Adrenal gland (tissue), 19 donors: ENCODE measurements at places on chromosomes 11 and 22.
A peak's percentile ranks its signal among the peaks of the same experiment; 100 is the strongest.

- peak; percentile 39 for DNase-seq
Measured at GRCh38 chr11:113023228-113023627, 62.0 kb downstream of the NCAM1 start.

DNA sequence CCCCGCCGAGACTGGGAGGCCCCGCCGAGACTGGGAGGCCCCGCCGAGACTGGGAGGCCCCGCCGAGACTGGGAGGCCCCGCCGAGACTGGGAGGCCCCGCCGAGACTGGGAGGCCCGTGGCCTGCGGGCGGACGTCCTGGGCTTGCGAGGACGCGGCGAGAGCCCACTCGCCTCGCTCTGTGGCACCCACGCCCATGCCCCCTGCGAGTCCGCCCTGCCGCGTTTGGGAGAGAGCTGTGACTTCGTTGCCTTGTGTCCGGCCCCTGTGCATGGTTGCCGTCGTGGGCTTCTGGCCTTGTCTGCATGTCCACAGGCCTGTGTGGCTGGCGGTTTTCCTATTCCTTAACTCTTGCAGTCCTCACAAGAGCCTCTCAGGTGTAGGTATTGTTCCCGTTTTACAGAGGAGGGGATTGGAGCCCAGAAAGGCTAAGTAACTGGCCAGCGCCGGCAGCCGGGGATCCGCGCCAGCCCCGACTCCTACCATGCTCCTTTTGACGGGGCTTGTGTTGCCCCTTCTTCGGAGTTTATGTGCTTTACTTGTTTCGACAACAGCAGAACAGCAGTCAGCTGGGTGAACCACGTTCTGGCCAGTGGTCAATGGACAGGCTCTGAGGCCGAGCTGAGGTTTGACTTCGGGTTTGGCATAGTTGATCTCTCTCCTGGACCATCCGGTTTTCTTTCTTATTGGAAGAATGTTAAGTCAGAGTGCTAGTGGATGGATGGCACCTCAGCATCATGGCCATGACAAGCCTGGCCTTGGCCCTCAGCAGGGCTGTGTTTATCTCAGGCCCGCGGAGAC lies 741 bp downstream of the PHRF1 start:
- no peak for DNase-seq

GRCh38 chr11:7020183-7020917 lies at the start of the genes NLRP14 and ZNF214:
Gene NLRP14 (plus strand): TSS chr11:7020479. CDS start chr11:7038587, 18,108 bp downstream.
Gene ZNF214 (minus strand): TSS chr11:7020346. CDS start chr11:7002835, 17,511 bp downstream.
- peak; percentile 96 for DNase-seq

- no peak for DNase-seq
Measured at GRCh38 chr22:19664951-19665783, 49.1 kb upstream of the SEPTIN5 start.

DNA sequence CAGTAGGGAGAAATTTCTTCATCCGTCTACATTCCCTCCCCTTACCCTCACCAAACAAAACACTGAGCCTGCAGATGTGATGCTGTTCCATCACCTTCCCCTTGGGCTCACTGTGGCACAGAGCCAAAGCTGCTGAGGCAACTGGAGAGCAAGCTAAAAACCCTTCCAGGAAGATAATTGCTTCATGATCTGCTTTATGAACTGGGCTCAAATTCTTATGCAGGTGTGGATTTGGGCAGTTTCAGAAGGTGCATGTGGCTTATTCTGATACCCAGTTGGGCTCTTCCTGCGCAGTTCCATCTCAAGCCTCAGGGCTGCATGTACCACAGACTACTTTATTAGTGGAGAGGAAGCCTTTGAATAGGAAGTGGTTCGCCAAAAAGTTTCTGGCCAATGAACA lies 58.3 kb downstream of the AAMDC start:
- peak; percentile 39 for DNase-seq
